ENCODE measurements at places on chromosomes 16 and 17. TPM values are rescaled to one million over a fixed set of nuclear protein-coding genes. Genes with fewer than 3 reads are reported as not detected.

Gene PRSS22
- total RNA-seq = not detected

DNA sequence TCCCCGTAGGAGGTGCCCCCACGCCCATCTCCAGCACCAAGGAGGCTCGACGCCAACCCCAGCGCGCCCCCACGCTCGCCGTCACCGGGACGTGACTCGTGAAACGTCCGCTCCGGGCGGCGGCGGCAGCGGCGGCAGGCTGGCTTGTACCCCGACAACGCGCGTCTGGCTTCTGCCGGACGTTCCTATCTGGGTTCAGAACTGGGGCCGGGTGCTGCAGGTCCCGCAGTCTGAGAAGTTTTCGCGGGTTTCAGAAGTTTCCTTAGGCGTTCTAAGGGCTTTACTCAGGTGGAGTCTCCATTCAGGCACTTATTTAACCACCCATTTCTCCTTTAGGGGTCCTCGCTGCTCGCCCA is 672 bp upstream of the ALKBH5 start:
- peaks cover 18% of the 10 kb centered on the region for H3K36me3 ChIP-seq
- peak; percentile 71 for DNase-seq
- H3K4me3 ChIP-seq = peak overlapping the region; percentile 92
- peak overlapping the region; percentile 98 for H3K27ac ChIP-seq
- H3K27me3 ChIP-seq = no peaks in the 10 kb centered on the region

DNA sequence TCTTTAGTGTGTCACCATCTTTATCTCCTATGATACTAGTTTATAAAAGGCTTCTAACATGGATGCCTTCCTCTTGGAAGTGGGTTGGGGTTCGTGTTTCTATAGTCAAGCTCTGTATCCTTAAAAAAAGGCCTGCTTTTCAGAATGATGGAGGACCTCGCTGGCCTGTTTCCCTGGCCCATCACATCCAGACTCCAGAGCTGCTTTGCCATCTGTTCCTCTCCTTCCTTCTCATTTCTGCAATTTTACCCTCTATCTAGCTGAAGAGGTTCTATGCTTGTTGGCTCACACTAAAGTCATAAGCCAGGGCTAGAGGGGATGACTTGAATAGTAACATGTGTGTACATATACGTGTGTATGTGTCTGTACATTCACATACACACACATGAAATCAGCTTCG is 450.8 kb upstream of the HSBP1 start:
- DNase-seq = no peak
- H3K4me1 ChIP-seq = no peaks in the 10 kb centered on the region
- no peak overlapping the region for H3K27ac ChIP-seq
- no peaks in the 10 kb centered on the region for H3K36me3 ChIP-seq
- no peak overlapping the region for H3K4me3 ChIP-seq

DNA sequence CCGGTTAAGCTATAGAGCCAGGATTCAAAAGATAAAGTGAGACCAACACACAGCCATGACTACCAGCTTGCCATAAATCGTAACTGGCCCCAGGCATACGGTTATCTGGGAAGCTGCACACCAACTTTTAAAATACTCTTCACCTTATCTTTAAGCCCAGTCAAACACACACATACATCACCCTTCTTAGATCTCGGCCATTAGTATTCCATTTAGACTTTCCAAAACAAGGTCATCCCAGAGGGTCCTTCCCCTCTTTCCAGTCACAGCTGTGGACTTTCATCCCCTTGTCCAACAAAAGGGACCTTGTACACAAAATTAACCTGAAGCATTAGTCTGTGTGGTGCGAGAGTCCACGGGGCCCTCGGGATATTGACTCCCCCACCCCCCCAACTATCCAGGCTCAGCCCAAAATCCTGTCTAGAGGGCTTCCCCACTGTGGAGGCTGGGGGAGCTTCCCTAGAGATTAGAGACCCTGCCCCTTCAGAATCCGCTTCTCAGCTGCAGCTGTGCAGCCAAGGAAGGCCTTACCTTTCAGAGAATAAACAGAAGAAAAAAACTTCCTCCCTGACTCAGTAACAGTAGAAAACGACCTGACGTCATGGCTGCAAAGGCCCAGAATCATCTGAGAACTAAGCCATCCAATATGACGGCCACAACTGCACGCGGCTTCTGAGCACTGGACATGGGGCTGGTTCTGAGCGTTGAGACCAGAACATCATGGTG is 9.9 kb downstream of the ZFHX3 start:
- DNase-seq = no peak
- no peak overlapping the region for H3K4me3 ChIP-seq
- peak overlapping the region; percentile 36 for H3K27ac ChIP-seq

Gene KRT27
- total RNA-seq = not detected

- H3K4me1 ChIP-seq = peaks cover 12% of the 10 kb centered on the region
- H3K36me3 ChIP-seq = no peaks in the 10 kb centered on the region
- H3K27ac ChIP-seq = no peak overlapping the region
- no peak overlapping the region for H3K4me3 ChIP-seq
Observed at GRCh38 chr17:73360961-73361761, 49.4 kb upstream of the CDC42EP4 start.

DNA sequence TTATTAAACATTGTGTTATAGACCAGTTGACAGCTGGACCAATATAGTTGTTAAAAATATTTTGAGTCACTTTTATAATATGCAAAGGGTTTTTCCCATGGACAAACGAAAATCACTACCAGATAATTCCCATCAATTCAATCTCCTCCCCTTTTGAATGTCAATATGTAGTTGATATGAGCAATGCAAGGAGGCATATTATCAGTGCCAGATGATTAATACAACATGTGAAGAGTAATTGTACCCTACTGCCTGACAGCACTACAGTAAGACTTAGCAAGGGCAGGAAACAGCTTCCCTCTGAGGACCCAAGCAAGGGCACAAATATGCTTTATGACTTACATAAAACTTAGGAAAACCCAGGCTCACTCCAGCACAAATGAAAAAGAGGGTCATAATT is 17.3 kb downstream of the KANSL1 start:
- DNase-seq = no peak
- H3K27ac ChIP-seq = peak overlapping the region; percentile 56
- peaks cover 55% of the 10 kb centered on the region for H3K4me1 ChIP-seq

Gene RNF222
- total RNA-seq = not detected

DNA sequence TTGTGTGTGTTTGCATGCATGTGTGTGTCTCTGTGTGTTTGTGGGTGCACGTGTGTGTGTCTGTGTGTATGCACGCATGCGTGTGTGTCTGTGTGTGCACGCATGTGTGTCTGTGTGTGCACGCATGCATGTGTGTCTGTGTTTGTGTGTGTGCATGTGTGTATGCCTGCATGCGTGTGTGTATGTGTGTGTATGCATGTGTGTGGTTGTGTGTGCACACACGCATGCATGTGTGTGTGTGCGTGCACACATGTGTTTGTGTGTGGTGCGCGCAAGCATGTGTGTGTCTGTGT is 239.9 kb upstream of the TNRC6C start:
- DNase-seq = no peak
- no peak overlapping the region for H3K27ac ChIP-seq
- no peaks in the 10 kb centered on the region for H3K36me3 ChIP-seq
- H3K4me1 ChIP-seq = no peaks in the 10 kb centered on the region
- H3K4me3 ChIP-seq = no peak overlapping the region
- H3K27me3 ChIP-seq = peaks cover 16% of the 10 kb centered on the region

DNA sequence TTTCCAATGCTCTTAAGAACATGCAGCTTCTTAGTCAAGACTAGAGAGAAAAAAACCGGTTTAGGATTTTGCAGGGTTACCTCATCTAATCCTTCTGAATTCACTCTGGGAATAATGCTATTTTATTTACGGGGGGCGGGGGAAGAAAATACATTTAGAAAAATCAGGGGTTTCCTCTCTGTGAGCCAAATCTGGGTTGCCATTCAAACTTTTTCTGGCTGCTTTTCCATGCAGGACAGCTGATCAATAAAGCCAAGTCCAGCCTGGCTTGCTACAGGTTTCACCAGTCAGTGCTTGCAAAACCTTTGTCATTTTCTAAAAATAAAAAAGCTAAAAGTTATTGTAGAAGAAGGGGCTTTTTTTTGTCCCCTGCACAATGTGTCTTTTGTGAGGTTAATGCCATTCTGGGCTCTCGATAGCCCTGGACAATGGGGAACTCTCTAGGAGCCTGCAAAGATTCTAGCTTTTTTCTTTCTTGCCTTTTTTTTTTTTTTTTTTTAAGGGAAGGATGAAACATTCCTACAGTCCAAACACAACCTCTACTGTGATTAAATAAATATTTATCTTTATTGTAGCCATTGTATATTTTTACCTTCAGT is 13.1 kb upstream of the ZFHX3 start:
- H3K4me1 ChIP-seq = peaks cover 65% of the 10 kb centered on the region
- no peak for DNase-seq
- H3K36me3 ChIP-seq = no peaks in the 10 kb centered on the region
- peak overlapping the region; percentile 91 for H3K4me3 ChIP-seq
- peaks cover 6% of the 10 kb centered on the region for H3K27me3 ChIP-seq
- no peak overlapping the region for H3K27ac ChIP-seq

Gene AOC3
- total RNA-seq = 0.17 TPM

DNA sequence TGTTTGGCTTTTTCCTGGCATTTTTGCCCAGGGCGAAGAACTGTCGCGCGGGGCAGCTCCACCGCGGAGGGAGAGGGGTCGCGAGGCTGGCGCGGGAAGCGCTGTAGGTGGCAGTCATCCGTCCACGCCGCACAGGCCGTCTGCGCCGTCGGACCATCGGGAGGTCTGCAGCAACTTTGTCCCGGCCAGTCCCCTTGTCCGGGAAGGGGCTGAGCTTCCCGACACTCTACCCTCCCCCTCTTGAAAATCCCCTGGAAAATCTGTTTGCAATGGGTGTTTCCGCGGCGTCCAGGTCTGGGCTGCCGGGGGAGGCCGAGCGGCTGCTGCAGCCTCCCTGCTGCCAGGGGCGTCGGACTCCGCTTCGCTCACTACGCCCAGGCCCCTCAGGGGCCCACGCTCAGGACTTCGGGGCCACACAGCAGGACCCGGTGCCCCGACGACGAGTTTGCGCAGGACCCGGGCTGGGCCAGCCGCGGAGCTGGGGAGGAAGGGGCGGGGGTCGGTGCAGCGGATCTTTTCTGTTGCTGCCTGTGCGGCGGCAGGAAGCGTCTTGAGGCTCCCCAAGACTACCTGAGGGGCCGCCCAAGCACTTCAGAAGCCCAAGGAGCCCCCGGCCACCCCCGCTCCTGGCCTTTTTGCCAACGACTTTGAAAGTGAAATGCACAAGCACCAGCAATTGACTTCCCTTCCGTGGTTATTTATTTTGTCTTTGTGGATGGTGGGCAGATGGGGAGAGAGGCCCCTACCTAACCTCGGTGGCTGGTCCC is 2.3 kb upstream of the CBX4 start:
- DNase-seq = no peak
- peaks cover 13% of the 10 kb centered on the region for H3K4me1 ChIP-seq
- H3K36me3 ChIP-seq = 0 out of 2 replicates have a peak, but pooled peaks cover 4% of the 10 kb centered on the region
- H3K4me3 ChIP-seq = no peak overlapping the region

DNA sequence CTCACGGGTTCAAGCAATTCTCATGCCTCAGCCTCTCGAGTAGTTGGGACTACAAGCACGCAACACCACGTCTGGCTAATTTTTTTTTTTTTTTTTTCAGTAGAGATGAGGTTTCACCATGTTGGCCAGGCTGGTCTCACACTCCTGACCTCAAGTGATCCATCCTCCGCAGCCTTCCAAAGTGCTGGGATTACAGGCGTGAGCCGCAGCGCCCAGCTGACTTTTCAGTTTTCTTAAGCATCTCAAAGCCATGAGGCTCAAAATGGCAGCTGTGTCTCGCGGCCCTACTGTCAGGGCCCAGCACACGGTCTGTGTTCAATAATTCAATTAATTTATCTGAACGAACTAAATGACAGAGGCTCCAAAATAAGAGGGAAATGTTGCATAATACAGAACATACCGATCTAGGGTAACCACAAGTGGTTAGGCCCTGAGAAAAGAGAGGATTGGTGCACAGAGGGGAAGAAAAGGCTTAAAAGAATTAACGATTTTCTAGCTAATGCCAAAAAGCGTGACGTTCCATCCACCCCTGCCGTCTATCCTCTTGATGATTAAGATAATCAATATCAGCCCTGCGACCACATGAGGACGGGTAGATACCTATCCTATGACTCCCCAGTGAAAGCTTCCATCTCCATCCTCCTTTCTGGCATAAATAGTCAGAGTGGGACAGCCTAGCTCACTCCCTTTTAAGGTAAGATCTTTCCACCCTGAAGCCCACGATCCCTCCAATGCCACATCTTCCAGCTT is 136.9 kb downstream of the SLC39A11 start:
- H3K36me3 ChIP-seq = no peaks in the 10 kb centered on the region
- no peaks in the 10 kb centered on the region for H3K27me3 ChIP-seq
- H3K4me3 ChIP-seq = no peak overlapping the region
- DNase-seq = no peak
- peaks cover 2% of the 10 kb centered on the region for H3K4me1 ChIP-seq

DNA sequence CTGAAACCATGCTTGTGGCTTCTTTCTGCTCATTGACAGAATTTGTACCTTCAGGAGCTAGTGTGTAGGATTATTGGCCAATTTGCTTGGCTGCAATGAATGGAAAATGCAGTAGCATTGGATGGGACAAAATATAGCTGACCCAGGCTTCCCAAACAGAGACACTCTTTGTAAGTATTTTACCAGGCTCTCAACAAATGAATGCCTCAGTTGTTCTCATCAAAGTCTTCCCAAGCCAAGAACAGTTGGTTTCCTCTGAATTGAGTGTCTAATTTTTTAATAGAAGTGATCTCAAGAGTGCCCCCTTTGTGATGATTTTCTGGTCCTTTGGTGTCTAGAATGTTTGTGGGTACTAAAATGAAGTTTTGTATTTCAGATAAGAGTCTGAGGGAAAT is 140.9 kb downstream of the SHISA9 start:
- H3K27me3 ChIP-seq = no peaks in the 10 kb centered on the region
- no peak overlapping the region for H3K27ac ChIP-seq
- no peak overlapping the region for H3K4me3 ChIP-seq

Gene KLHL10
- not detected for total RNA-seq

- H3K27ac ChIP-seq = no peak overlapping the region
- no peaks in the 10 kb centered on the region for H3K36me3 ChIP-seq
- no peak overlapping the region for H3K4me3 ChIP-seq
- H3K27me3 ChIP-seq = no peaks in the 10 kb centered on the region
Observed at GRCh38 chr17:32658470-32659418, 172.0 kb downstream of the CDK5R1 start.

Gene PRSS36
- total RNA-seq = 0.66 TPM

Gene C17orf50
- total RNA-seq = not detected

DNA sequence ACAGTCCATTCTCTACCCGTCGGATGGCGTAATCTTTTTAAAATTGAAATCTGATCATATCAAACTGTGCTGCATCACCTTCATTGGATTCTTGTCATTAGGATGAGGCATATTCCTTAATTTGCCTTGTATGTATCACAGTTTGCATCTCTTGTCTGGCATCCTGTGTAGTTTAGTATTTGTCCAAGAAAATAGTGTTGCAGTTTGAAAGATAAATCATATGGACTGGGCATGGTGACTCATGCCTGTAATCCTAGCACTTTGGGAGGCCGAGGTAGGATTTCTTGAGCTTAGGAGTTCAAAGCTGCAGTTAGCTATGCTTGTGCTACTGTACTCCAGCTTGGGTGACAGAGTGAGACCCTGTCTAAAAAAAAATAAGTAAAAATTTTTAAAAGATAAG is 5.8 kb upstream of the RSL1D1 start:
- peaks cover 1% of the 10 kb centered on the region for H3K36me3 ChIP-seq
- H3K4me1 ChIP-seq = peaks cover 30% of the 10 kb centered on the region
- peak overlapping the region; percentile 57 for H3K27ac ChIP-seq
- no peaks in the 10 kb centered on the region for H3K27me3 ChIP-seq
- no peak overlapping the region for H3K4me3 ChIP-seq

Measured in HFFc6 (cell line).